ENCODE measurements at places on chromosomes 13 and 19.
A peak's percentile ranks its signal among the peaks of the same experiment; 100 is the strongest.

DNA sequence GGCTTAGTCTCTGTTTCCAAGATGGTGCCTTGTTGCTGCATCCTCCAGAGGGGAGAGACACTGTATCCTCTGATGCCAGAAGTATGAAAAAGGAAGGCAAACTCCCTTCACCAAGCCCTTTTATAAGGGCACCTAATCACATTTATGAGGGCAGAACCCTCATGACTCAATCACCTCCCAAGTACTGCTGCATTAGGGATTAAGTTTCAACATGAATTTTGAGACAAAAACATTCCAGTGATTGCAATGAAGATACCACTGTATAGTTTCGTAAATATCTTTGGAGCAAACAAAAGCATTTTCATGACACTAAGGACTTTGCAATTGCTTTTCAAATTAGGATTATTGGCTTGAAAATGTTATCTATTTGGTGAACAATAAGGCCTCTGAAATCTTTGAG lies 63.8 kb downstream of the RNF17 start:
- DNase-seq: no peak

- no peak for DNase-seq
Measured at GRCh38 chr13:76522083-76522755, 364.0 kb downstream of the KCTD12 start.

- no peak for DNase-seq
Measured at GRCh38 chr13:51213173-51213728, 8.9 kb upstream of the FAM124A start.

- DNase-seq: no peak
Measured at GRCh38 chr13:24281188-24282008, 28.0 kb upstream of the C1QTNF9 start.

GRCh38 chr19:13032837-13033236 lies 37.6 kb downstream of the NFIX start:
- DNase-seq: no peak

- no peak for DNase-seq
Measured at GRCh38 chr13:87986639-87987250, 315.6 kb downstream of the SLITRK5 start.

GRCh38 chr13:42769650-42770049 lies 11.7 kb upstream of the FAM216B start:
- DNase-seq: no peak

DNA sequence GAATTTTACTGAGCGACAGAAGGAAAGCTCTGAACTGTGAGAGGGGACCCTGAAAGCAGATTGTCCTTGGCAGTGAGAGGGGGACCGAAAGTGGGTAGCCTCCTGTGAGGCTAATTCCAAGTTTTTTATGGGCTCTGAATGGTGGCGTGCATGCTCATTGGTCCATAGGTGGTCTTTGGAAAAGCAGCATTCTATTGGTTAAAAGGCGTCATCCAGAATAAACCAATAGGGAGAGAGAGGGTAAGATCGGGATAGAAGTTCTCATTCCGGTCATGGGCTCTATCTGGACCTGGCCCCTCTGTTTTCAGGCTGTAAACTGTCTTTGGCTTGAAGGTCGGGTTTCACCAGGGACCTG lies 539.8 kb upstream of the PCDH9 start:
- no peak for DNase-seq

DNA sequence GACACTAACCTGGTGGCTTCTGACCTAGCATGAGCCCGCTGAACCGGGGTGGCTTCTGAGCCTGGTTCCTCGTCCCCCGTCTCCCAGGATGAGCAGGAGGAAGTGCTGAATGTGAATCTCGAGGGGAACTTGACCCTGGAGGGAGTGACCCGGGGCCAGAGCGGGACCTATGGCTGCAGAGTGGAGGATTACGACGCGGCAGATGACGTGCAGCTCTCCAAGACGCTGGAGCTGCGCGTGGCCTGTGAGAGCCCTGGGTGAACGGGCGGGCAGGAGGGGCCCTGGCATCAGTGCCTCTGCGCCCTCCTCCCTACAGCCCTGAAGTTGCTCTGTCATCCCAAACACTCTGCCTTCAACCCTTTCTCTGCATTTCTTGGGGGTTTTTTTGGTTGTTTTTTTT lies 5.6 kb downstream of the BCAM start:
- DNase-seq: no peak

GRCh38 chr19:31334849-31335624 lies 14.2 kb downstream of the TSHZ3 start:
- DNase-seq: no peak

- DNase-seq: peak; percentile 85
Measured at GRCh38 chr19:15177269-15178116, 23.3 kb downstream of the NOTCH3 start.

- peak; percentile 10 for DNase-seq
Measured at GRCh38 chr19:17873786-17874757, 2.3 kb downstream of the SLC5A5 start.

GRCh38 chr19:52660981-52661380 lies 22.8 kb upstream of the ZNF83 start:
- DNase-seq: no peak

DNA sequence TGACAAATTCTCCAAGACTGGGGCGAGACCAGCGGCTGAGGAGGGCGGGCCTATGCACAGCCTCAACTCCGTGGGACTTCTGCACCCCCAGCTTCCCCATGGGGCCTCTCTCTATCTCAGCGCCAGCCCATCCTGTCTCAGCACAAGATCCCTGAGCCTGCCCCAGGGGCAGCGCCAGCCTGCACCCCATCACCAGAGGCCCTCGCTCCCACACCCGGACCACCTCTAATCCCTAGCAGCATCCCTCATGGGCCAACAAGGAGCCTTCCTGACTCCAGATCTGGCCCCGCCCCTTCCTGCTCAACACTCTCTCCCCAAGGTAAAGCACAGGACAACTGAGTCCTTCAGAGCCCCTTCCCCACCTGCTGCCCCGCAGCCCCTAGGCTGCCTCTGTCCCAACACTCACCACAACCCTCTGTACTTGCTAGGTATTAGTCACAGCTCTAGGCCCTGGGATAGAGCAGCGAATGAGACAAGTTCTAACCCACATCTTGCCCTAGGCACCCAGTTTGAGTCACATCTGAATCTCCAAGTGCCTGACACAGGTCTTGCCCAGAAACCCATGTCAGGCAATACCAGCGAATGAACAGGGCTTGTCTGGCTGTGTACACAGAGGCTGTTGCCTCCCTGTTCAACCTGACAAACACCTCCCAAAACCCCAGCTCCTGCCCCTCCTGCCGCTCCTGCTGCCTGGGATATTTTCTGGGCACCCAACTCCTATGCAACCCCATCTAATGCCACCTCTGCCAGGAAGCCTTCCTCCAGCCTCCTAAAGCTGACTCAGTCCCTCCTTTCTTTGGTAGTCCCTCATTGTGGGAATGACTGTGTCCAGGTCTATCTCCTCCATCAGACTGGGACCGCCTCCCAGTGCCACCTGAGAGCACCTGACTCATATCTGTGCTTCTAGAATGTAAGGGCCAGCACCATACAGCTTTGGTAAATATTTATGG lies 18.6 kb downstream of the GRIK5 start:
- DNase-seq: no peak

- DNase-seq: no peak
Measured at GRCh38 chr13:44157606-44158005, 216.0 kb upstream of the SERP2 start.

DNA sequence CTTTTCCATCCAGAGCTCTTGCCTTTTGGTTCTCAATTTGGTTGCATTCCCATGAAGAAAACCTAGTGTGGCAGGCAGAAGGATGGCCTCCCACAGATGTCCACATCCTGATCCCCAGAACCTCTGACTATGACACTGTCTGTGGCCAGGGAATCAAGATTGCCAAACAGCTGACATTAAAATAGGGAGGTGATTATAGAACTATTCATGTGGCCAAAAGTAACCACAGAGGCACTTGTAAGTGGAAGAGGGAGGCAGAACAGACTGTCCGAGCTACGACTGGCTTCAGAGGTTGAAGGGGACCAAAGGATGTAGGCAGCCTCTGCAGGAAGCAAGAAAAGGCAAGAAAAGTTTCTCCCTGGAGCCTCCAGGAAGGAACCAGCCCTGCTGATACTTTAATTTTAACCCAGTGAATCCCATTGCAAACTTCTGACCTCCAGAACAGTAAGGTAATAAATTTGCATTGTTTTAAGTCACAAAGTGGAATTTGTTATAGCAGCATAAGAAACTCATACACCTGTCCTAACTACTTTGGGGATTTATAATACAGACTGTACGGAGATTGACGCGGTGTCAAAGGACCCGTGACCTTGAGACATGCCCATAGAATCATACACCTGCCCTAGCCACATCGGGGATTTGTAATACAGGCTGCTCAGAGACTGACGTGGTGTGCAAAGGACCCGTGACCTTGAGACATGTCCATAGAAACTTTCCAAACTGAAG lies 106.5 kb downstream of the ATP11A start:
- no peak for DNase-seq

GRCh38 chr19:6685482-6685881 lies 15.5 kb upstream of the TNFSF14 start:
- DNase-seq: no peak

- no peak for DNase-seq
Measured at GRCh38 chr13:48693998-48694397, 40.3 kb downstream of the CYSLTR2 start.

DNA sequence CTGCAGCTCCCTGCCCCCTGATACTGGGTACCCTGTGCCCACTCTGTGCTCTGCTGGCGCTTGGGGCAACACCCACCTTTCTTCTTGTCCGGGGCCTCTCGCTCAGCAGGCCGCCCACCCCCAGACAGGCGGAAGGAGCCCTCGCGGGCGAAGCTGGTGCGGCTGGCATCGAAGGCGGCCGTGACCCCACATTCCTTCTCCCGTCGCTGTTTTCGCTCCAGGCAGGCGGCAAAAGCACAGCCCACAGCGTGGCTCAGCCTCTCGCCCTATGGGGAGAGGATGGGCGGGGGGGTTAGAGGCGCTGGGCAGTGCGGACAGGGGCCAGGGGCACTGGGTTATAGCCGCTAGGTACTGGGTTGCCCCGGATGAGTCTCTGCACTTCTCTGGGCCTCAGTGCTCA lies 13.3 kb downstream of the NUMBL start:
- DNase-seq: no peak

DNA sequence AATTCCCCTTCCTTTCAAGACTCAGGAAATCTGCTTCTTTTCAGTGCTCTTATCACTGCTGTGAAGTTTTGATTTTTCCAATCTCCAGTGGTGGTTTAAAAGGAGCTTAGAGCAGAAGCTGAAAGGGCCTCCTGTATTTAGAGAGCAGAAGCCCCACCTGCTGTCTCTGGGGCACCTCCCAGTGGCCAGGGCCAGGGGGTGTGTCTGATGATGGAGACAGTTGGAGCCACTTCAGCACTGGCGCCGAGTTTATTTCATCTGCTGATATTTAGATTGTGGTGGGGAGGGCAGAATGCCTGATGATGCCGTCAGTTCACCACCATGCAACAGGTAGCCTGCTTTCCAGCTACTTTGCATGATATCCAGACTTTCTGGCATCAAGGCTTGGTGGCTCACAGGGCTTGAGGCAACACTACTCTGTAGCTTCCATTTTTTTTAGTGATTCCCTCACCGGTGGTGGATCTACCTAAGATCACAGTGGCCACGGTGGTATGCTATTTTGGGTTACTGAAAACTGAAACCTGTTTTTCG lies 371.9 kb downstream of the KCNRG start:
- DNase-seq: peak; percentile 6

DNA sequence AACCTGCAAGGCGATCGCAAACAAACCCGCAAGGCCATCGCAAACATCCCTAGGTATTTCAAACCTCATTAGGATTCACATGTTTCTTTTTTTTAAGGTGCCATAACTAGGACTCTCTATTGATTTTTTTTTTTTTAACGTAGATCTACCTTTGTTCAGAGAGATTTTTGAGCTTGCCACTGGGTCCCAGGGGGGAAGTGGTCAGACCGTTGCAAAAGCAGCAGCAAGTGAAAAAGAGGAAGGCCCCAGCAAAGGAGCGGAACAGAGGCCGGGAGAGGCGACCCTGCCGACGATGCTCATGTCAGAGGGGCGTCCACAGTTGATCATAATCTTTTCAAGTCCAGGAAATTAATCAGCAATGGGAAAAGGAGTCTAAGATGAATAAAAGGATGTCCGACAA lies 32.7 kb upstream of the FLT1 start:
- peak; percentile 76 for DNase-seq

DNA sequence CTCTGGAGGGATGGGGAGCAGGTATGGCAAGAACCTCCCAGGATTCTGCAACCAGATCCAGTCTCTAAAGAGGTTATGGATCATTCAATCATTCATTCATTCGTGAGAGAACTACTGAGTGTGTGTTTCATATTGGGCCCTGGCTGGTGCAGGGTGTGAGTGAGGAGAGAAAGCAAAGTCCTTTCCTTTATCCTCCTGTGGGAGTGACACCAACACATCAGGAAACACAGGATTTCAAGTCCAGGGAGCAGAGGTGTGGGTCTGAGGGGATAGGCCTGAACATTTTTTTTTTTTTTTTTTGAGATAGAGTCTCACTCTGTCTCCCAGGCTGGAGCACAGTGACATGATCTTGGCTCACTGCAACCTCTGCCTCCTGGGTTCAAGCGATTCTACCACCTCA lies 3.3 kb downstream of the CEACAM1 start:
- DNase-seq: no peak

DNA sequence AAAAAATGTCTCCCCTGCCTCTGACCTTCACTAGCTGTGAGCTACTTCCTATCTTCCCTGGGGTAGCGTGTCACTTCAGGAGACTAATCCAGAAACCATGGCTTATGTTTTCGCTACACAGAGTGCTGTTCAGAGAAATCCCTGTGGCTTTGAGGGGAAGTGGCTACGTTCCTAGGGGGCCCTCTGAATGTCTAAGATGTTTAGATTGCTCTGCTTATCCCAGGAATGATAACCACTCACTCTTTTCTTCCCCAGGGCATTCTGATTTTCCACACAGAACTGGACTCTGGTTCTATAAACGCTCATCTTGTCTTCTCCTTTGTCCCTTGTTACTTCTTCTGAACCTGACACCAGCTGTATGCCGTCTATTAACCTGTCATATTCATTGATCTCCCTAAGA lies 572.5 kb downstream of the OLFM4 start:
- DNase-seq: no peak

DNA sequence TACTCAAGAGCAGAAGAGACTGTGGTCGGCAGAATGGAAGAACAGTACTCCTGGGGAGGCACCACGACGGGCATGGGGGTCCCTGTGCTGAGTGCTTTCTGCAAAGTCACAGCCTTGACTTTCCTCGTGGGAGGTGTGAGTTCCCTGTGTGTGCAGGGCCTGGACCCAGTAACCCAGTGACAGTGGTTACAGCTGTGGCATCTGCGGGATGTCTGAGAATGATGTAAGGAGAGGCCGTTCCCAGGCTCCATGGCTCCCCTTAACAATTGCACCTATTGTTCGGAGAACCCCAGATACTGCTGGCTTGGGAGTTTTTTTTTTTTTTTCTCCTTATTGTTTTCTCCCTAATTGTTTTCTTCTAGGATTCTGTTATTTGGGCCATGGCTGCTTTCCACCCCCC lies 5.1 kb upstream of the NANOS2 start:
- DNase-seq: no peak

GRCh38 chr19:33503030-33503429 lies 18.6 kb downstream of the PEPD start:
- no peak for DNase-seq

GRCh38 chr19:1026783-1027649 lies 608 bp downstream of the CNN2 start:
- DNase-seq: peak; percentile 28

DNA sequence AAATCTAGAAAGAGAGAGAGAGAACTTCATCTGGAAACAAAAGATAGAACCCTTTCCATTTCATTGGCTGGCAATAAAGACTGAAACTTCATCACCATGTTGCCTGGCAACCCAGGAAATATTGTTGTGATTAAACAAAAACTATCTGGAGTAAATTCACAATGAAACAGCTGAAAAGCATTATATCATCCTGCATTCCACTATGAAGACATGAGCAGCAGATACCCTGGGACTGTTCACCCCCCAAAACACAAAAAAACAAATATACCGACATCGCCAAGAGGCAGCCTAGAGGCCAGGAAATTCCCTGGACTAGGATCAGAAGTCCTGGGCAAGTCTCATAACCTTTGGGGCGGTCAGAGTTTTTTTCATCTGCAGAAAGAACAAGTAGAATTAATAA lies 158.3 kb downstream of the FOXO1 start:
- no peak for DNase-seq

Measured in inflammatory macrophage (primary cell).